NCI-H1105 treated with DMSO at 0.1 percent for 48 hours (cell line): ENCODE measurements at places on chromosomes 7 and 10.

DNA sequence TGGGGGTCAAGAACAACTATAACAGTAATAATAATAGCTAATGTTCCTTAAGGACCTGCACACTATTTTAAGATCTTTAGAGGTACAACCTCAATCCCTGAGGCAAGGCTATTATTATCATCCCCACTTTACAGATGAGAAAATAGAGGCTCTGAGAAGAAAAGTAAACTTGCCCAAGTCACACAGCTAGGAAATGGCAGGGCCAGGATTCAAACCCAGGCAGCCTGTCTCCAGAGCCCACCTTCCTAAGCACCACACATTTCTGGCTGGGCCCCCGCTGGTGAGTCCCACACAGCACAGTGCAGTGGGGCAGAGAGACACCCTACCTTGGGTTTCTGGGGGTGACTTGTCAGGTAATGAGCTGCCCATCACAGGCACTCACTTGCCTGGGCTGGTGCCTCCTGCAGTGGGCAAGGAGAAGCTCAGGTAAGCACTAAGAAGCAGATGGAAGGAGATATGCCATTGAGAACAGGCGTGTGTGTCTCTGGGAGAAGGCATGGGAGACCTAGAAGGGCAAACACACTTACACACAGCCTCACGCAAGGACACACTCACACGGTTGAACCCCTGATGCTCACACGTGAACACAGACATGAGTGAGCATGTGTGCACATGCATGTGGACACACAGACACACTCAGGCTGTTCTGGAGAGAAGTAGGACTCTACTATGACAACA lies 104.4 kb upstream of the ZMIZ1 start:
- no peak for DNase-seq

DNA sequence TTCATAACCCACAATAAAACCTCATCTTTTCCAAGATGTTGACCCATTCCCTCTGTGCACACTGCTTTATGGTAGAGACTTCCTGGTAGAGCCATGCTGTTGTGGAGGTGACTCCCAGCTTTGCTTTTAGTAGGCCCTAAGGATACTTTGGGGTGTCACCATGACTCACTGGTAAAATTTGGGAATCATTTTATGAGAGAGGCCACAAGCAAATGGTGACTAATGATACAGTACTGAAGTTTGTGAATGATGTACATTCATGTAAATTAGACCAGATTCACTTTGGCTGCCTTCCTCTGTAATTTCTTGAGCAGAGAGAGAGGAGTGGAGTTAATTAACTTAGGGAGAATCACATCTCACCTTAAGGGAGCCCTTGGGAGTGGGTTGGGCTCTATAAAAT lies 686.5 kb downstream of the LRMDA start:
- no peak for DNase-seq

GRCh38 chr10:22259280-22259679 lies 41.5 kb upstream of the EBLN1 start:
- DNase-seq: no peak

DNA sequence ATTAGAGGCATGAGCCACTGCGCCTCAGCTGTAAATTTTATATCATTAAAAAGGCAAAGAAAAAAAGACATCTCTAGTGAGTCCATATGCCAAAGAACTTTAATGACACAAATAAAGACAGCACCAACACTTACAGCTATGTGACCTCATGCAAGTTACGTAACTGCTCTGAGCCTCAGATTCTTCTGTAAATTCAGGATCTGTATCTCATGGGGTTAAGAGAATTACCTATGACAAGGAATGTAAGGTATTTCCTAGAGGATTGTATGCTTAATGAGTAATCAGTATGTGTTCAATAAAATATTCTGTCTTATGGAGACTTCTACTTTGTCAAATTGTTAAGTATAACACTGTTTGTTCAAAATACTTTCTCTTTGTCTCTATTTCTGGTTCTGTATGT lies 274.0 kb upstream of the GLI3 start:
- DNase-seq: no peak

DNA sequence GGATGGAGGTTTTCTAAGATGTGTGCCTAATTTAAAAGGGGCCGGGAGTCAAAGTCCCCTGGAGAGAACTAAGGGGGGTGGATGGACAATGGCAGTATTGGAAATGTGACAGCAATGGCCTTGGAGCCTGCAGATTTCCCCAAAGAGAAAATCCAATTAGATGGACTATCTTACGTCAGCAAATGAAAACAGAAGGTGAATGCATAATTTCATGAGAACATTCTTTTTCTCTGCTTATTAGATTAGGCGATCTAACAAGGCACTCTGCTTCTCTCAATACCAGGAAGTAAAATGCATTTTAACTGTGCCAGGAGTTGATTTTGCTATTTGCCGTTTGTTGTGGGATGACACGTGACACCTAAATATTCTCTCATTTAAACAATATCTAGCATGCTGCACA lies 226.6 kb downstream of the ADAM12 start:
- DNase-seq: no peak

GRCh38 chr10:109027534-109028185 lies 895.7 kb downstream of the XPNPEP1 start:
- no peak for DNase-seq

- no peak for DNase-seq
Measured at GRCh38 chr10:87546210-87546609, 41.5 kb downstream of the MINPP1 start.

DNA sequence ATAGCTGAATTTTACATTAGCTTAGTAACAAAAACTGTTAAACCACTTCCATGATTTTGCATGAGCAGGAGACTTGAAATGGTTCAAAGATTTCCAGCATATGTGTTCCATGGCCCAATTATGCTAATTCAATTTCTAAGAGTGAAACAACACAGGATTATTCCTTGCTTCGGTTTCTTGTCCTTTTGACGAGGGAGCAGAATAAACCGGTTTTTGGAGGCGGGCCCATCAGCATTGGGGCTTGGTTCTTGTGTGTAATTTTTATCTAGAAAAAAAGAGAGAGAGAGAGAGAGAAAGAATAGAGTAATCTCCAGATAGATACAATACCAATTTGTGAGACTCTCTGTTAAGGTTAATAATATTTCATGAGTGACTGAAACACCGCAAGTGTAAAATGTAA lies 159.5 kb upstream of the ETV1 start:
- no peak for DNase-seq

GRCh38 chr7:157139111-157139809 lies 534 bp downstream of the UBE3C start:
- no peak for DNase-seq

DNA sequence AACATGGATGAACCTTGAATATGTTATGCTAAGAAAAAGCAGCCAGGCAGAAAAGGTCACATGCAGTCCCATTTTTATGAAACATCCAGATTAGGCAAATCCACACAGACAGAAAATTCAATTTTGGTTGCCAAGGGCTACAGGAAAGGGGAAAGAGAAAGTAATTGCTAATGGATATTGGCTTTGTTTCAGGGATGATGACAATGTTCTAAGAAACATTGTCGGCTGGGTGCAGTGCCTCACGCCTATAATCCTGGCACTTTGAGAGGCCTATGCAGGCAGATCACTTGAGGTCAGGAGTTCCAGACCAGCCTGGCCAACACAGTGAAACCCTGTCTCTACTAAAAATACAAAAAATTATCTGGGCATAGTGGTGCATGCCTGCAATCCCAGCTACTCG lies 23.0 kb downstream of the ZNF33B start:
- no peak for DNase-seq

- DNase-seq: no peak
Measured at GRCh38 chr10:68499544-68499943, 27.8 kb upstream of the DNA2 start.

GRCh38 chr7:100544967-100545359 lies 6.0 kb downstream of the AGFG2 start:
- no peak for DNase-seq

- DNase-seq: no peak
Measured at GRCh38 chr10:89867964-89868363, 166.6 kb downstream of the KIF20B start.

DNA sequence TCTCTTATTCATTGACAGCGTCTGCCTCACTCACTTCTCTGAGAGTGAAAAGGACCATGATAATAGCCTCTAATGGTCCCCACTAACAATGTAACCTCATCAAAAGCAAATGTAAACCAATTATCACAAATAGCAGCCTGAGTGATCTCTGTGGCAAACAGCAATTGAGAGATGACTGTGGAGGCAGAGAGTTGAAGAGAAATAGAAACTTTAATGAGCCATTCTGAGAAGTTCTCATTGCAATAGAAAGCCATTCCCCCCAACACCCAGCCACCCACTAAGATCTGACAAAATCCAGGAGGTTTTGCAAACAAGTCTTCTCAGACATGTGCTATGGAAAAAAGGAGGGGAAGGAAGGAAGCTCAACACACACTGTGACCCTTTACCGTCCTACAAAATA lies 44.2 kb upstream of the RNF148 start:
- peak; percentile 93 for DNase-seq
